ENCODE measurements at places on chromosomes 1 and 21. TPM values are rescaled to one million over a fixed set of nuclear protein-coding genes. Genes with fewer than 3 reads are reported as not detected.

- DNase-seq, result no peak
These were observed 5.7 kb downstream of the UBASH3A start for GRCh38 chr21:42409366-42409765.

ATP1A4 gene
- polyA plus RNA-seq, result 2.8 TPM

DNA sequence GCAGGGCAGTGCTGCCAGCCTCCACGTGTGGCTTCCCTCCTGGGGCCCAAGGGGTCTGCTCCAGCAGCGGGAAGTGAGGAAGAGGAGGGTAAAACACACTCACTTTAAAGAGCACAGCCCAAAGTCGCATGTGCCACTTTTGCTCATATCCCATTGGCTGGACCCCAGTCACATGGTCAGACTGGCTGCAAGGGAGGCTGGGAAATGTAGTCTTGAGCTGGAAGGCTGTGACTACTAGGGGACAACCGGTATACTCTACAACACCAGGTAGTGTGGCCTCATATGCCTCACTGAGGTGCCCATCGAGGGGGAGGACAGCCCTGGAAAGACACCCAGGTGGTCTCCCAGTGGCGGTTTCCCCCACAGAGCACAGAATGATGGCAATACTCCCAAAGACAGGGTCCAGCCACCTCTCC, 45.2 kb downstream of the CAMK2N1 start:
- no peak for DNase-seq

GRCh38 chr1:48939042-48939441, 162.4 kb upstream of the BEND5 start:
- no peak for DNase-seq

DNA sequence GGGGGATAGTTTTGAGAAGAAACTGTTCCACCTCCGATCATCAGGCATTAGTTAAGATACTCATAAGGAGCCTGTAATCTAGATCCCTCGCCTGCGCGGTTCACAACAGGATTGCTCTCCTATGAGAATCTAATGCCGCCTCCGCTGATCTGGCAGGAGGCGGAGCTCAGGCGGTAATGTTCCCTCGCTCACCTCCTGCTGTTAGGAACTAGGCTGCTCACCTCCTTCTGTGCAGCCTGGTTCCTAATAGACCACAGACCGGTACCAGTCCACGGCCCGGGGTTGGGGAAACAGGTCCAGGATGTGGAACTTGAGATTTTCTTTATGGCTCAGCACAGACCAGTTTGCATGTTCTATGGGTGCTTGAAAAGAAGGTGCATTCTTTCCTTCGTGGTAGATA, 27.2 kb upstream of the FAM3B start:
- no peak for DNase-seq

GRCh38 chr21:31552826-31553225, 106.7 kb upstream of the SOD1 start:
- DNase-seq, result no peak

- no peak for DNase-seq
These were observed 7.5 kb upstream of the PROK1 start for GRCh38 chr1:110443451-110443850.

GRCh38 chr21:8998946-8999681, 1522.3 kb upstream of the TPTE start:
- DNase-seq, result no peak

OPTC gene
- not detected for polyA plus RNA-seq

PLA2G4A gene
- 3.2 TPM for polyA plus RNA-seq

DNA sequence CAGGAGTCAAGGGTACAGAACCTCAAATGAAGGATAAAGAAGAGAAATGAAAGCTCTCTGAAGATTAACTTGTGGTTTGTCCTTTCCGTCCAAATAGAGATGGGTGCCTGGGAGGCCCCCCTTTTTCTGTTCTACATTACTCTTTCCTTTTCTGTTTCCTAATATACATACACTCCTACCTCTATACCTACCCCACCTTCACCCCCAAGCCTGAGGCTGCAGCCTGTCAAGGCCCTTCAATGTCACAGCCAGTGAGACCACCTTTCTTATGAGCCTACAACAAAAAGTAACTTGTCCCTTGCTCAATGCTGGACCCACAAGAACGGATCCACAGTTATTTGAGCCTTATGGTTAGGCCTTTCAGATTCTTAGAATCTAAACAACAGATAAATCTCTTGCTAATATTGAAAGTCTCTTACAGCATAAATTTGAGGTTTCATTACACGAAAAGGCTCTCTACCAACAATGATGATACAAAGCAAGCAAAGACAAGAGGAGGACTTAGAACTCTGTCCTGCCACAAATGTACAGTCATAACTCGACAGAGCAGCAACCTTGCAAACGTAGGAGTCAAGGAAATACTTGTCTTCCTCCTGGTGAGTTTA, 4.1 kb upstream of the TRAF3IP3 start:
- DNase-seq, result no peak

GRCh38 chr1:84708031-84708430, 17.8 kb upstream of the SSX2IP start:
- DNase-seq, result no peak
